H1 (cell line): ENCODE measurements at places on chromosomes 2 and 18. TPM values are rescaled to one million over a fixed set of nuclear protein-coding genes. Genes with fewer than 3 reads are reported as not detected.

- no peak overlapping the region for H3K27ac ChIP-seq
- no peaks in the 10 kb centered on the region for H3K27me3 ChIP-seq
- no peaks in the 10 kb centered on the region for H3K4me1 ChIP-seq
- no peak overlapping the region for H3K4me3 ChIP-seq
These were observed 165.9 kb downstream of the UXS1 start for GRCh38 chr2:106028192-106028591.

DNA sequence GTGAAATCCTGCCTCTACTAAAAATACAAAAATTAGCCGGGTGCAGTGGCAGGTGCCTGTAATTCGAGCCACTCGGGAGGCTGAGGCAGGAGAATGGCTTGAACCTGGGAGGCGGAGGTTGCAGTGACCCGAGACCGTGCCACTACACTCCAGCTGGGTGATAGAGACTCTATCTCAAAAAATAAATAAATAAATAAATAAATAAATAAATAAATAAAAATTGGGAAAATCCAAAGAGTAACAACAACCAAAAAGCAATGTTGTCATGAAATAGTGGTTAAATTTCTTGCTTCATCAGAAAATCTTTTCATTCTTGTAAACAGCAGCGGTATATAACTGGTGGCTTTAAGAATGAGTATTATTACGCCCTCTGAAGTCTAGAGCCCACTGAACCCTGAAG is 54.4 kb downstream of the HEATR5B start:
- H3K4me1 ChIP-seq: no peaks in the 10 kb centered on the region
- H3K27ac ChIP-seq: no peak overlapping the region
- no peak for DNase-seq
- no peaks in the 10 kb centered on the region for H3K36me3 ChIP-seq
- H3K4me3 ChIP-seq: no peak overlapping the region

GRCh38 chr2:79039944-79040343 is 14.4 kb downstream of the REG3G start:
- H3K4me3 ChIP-seq: no peak overlapping the region
- no peak overlapping the region for H3K27ac ChIP-seq
- DNase-seq: no peak
- H3K27me3 ChIP-seq: no peaks in the 10 kb centered on the region
- no peaks in the 10 kb centered on the region for H3K4me1 ChIP-seq

DNA sequence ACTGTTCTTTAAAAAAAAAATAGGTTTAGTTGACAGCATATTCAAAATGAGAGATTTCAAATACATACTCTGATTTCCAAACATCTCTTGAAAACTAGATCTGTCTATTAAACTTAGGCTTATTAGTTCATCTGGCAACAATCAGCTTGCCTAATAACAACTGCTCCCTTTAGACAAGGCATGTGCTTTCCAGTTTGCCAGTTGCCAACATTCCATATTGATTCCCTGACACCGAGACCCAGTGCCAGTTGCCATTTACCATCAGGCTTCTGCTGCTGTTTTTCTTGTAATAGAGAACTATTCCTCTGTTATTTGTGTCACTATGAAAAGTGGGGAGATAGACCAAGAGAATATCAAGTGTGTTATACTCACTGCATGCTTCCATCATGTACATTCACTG is 256.0 kb downstream of the C1D start:
- H3K36me3 ChIP-seq: no peaks in the 10 kb centered on the region
- H3K4me1 ChIP-seq: 0 out of 2 replicates have a peak, but pooled peaks cover 2% of the 10 kb centered on the region
- DNase-seq: no peak
- H3K4me3 ChIP-seq: no peak overlapping the region

DNA sequence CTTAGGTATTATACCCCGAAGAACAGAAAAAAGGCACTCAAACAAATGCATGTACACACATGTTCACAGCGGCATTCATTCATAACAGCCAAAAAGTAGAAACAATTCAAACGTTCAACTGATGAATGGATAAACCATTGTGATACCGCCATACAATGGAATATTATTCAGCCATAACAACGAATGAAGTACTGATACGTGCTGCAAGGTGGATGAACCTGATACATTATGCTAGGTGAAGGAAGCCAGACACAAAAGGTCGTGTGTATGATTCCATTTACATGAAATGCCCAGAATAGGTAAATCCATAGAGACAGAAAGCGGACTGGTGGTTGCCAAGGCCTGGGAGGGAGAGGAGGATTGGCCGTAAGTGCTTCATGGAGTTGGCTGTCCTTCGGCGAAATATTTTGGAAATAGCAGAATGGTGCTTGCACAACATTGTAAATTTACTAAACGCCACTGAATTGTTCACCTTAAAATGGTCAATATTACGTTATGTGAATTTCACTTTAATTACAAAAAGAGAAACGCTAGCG is 750 bp upstream of the RMP24 start:
- H3K4me1 ChIP-seq: peaks cover 4% of the 10 kb centered on the region; the same call in 1 of the 2 replicates
- H3K27ac ChIP-seq: no peak overlapping the region
- DNase-seq: no peak
- H3K4me3 ChIP-seq: peak overlapping the region; percentile 76
- H3K27me3 ChIP-seq: no peaks in the 10 kb centered on the region

GRCh38 chr18:39840856-39841481 is 2114.1 kb upstream of the PIK3C3 start:
- peaks cover 10% of the 10 kb centered on the region for H3K4me1 ChIP-seq
- H3K27me3 ChIP-seq: no peaks in the 10 kb centered on the region
- H3K27ac ChIP-seq: no peak overlapping the region
- H3K4me3 ChIP-seq: no peak overlapping the region
- no peaks in the 10 kb centered on the region for H3K36me3 ChIP-seq
- DNase-seq: no peak

GRCh38 chr2:111171337-111171930 is 50.7 kb downstream of the BCL2L11 start:
- peaks cover 13% of the 10 kb centered on the region for H3K4me1 ChIP-seq
- no peak overlapping the region for H3K4me3 ChIP-seq
- H3K36me3 ChIP-seq: peaks cover 4% of the 10 kb centered on the region; the same call in 1 of the 2 replicates
- H3K27ac ChIP-seq: no peak overlapping the region
- DNase-seq: no peak

DNA sequence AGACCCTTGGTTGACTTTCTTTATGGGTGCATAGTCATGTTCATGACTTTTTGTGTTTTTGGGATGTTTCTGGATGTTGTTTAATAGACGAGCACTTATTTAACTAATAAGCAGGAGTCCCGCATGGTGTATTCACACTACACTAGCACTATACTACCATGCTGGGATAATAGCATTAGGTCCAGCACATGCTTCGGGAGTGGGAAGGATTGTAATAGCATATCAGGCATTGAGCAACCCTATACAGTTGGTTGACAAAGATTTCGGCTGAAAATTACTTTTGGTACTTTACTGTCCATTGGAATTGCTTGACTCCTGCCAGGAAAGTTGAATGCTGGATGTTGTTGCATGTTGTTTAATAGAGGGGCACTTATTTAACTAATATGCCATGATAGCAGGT is 2.8 kb downstream of the SH3RF3 start:
- H3K4me1 ChIP-seq: no peaks in the 10 kb centered on the region; the same call in 1 of the 2 replicates
- no peak overlapping the region for H3K27ac ChIP-seq
- no peak overlapping the region for H3K4me3 ChIP-seq
- H3K36me3 ChIP-seq: no peaks in the 10 kb centered on the region
- DNase-seq: peak; percentile 13
- H3K27me3 ChIP-seq: peaks cover 46% of the 10 kb centered on the region

DNA sequence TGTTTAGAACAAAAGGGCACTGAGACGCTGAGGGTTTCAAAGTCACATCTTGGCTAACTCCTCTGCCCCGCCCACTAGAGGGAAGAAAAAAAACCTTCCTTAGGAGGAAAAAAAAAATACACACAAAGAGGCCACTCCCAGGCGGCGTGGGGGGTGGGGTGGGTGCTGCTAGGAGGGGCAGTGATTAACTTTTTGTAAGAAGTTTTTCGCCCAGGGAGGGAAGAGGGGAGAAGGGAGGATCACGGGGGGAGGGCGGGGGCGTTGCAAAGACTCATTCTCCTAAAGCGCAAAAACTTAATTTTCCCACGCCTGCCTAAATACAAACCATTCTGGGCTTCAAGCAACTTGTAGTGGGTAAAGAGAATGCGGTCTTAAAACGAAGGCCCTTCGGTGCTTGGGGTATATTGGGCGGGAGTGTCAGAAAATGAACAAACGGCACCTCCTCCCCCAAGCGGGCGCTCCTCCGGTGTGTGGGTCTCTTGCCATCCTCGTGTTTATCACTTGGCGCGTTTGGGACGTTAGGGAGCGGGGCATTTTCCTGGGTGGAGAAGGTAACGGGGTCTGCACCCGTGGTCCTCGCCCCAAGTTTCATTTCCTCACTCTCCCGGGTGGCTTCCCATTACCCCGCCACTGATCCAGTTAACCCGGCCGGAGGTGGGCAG is 1.7 kb downstream of the CXCR4 start:
- H3K4me1 ChIP-seq: no peaks in the 10 kb centered on the region
- no peak overlapping the region for H3K27ac ChIP-seq
- peak overlapping the region; percentile 57 for H3K4me3 ChIP-seq

DNA sequence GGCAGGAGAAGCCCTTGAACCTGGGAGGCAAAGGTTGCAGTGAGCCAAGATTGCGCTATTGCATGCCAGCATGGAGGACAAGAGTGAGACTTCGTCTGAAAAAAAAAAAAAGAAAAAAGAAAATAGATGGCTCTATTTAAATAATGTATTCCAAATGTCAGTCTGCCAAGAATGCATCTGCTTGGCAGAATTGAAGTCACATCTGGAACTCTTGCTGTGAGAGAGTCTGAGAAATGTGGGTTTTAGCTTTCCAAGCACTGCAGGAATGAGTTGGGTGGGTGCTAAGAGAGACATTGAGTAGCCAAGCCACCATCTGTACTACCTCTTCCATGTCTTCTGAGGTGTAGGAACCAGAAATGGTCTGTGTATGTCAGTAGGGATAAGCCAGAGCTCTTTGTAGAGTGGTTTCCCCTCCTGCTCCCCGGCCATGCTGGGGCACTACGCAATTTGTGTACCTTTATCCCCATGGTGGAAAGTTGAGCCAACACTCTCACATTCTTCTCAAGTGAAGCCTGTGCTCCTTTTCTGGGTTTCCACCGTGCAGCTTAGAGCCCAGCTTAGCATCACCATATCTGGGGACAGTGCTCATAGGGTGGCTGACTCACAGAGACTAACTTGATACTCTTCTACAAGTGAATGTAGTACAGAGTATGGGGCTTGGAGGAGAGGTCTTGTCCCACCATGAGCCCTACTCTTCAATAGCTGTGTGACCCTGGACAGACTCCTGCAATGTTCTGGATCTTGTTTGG is 25.3 kb downstream of the IL1F10 start:
- no peaks in the 10 kb centered on the region for H3K4me1 ChIP-seq
- no peak for DNase-seq
- H3K36me3 ChIP-seq: no peaks in the 10 kb centered on the region

Gene ABCB11
- total RNA-seq: not detected in 2 replicates

Gene UNC50
- total RNA-seq: 27.4 and 33.4 TPM in 2 replicates

Gene COL6A3
- total RNA-seq: 3.4 and 3.5 TPM in 2 replicates

Gene RBM44
- 0.21 and 0.43 TPM in 2 replicates for total RNA-seq

Gene GPR45
- not detected in 2 replicates for total RNA-seq
